Naive thymus-derived CD4-positive, alpha-beta T cell (primary cell): ENCODE measurements at places on chromosomes 6 and 20. TPM values are rescaled to one million over a fixed set of nuclear protein-coding genes. Genes with fewer than 3 reads are reported as not detected.

GRCh38 chr6:151490996-151491395, 2.8 kb upstream of the CCDC170 start:
- peaks cover 3% of the 10 kb centered on the region for H3K27me3 ChIP-seq
- H3K36me3 ChIP-seq = no peaks in the 10 kb centered on the region
- no peak overlapping the region for H3K4me3 ChIP-seq
- no peak for DNase-seq
- H3K27ac ChIP-seq = no peak overlapping the region

LY6G6D gene
- total RNA-seq = not detected

DNA sequence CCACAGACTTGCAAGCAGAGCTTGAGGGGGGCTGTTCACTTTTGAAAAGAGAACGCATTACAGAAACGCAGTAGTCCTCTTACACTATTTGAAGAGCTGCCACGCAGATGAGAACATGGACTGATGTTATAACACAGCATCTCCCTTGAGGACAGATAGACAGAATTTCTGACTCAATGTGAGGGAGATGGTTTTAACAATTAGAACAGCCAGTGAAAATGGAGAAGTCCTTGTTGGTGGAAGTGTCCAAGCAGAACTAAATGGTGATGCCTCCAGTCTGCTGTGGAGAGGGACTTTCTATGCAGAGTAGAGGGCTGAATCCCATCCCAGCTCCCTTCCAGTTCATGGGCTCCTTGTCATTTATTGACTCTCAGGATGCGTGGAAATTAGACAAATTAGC, 100.0 kb downstream of the RREB1 start:
- no peaks in the 10 kb centered on the region for H3K4me1 ChIP-seq
- H3K27ac ChIP-seq = no peak overlapping the region
- H3K27me3 ChIP-seq = no peaks in the 10 kb centered on the region
- peaks cover 52% of the 10 kb centered on the region for H3K36me3 ChIP-seq
- H3K4me3 ChIP-seq = no peak overlapping the region

DNA sequence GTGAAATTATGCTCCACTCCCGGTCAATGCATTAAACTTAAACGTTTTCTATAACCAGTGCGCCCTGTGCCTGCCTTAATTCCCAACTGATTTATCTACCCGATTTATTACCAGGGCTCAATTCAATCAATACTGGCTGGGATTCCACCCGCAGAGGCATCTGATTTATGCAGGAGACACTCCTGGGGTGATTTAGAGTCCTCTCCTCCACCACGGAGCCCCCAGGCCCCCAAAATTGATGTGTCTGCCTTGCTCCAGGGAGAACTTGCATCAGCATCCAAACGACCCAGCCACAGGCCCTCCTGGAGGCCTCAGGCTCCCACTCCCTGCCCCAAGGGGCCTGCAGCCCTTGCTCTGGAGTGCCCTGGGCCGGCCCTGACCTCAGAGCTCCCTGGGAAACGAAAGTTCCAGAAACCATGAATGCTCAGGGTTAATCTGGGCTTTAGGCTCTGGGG, 29.5 kb downstream of the ANKRD60 start:
- no peak overlapping the region for H3K4me3 ChIP-seq
- no peak for DNase-seq
- no peaks in the 10 kb centered on the region for H3K27me3 ChIP-seq
- no peaks in the 10 kb centered on the region for H3K4me1 ChIP-seq
- no peaks in the 10 kb centered on the region for H3K36me3 ChIP-seq

- H3K27ac ChIP-seq = no peak overlapping the region
- no peak overlapping the region for H3K4me3 ChIP-seq
- H3K27me3 ChIP-seq = no peaks in the 10 kb centered on the region
- DNase-seq = no peak
- no peaks in the 10 kb centered on the region for H3K36me3 ChIP-seq
Observed at GRCh38 chr20:36418711-36419110, 112.6 kb downstream of the DLGAP4 start.

PAK5 gene
- not detected for total RNA-seq
